ENCODE measurements at places on chromosomes 7 and 10.

- DNase-seq: no peak
Measured at GRCh38 chr7:22610951-22611757, 111.2 kb upstream of the STEAP1B start.

- no peak for DNase-seq
Measured at GRCh38 chr10:9869205-9869604, 1148.5 kb upstream of the CELF2 start.

DNA sequence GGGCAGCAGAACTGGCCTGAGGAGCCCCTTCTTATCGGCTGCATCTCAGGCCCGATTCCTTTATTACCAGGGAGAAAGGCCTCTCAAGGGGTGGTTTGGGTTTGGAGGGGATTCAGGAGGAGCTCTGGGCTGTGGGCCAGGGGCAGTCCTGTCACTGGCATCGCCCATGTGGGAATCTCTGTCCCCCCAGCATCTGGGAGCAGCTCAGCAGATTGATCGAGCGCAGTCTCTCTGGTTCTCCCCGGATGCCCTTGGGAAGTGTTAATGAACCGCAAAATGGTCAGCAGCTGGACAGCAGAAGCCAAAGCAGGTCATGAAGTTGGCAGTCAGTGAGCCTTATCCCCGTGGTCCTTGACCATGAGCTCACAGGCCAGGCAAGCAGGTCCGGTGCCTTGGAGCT lies 104.4 kb upstream of the ANLN start:
- DNase-seq: no peak

DNA sequence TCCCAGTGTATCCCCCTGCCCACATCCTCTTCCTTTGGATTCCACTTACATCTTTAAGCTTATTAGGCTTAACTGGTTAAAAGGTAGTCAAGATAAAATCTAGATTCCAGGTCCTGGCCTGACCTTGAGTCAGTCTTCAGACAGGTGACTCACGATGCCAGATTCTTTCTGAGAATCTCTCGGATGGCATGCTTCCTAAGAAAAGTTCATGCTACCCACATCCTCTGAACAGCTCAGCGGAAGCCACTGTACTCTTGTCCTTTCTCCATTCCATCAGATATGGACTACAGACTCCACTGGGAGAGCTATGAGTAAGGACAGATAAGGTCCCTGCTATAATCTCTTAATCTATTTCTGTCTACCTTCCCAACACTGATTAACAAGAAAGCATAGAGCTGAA lies 43.4 kb downstream of the DNMBP start:
- DNase-seq: no peak

DNA sequence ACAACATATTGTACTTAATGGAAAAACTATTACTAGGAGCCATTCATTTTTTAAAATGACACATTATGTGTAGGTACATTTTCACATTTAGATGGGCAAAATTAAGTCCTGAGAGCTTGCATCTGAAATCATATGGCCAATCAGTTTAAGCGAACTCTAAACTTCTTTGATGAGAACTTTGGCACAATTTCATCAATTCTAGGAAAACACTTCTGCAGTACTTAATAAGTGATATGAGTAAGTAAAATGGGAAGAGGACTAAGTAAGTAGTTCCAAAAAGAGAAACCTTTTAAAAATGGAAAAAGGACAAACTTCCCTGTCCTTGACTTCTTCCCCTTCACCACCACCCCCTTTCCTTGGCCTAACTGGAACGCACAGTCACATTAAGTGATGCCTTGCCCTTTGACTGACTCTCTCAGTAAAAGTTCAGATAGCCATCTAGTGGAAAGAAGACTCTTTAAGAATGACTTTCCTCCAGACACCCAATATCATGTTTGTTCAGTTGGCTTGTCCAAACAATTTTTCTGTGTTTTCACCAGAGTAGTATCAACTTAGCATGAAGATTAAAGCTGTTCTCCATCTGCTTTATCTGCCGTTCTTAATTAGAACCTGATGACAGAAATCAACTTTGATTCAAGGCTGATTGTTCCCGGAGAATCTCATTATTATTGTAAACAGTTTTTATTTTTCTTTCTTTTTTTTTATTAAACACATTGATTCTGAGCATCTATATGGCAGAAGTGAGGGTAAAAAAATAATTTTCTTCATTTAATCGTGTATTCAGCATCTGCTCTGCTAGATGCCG lies 45.1 kb downstream of the CNNM2 start:
- no peak for DNase-seq

DNA sequence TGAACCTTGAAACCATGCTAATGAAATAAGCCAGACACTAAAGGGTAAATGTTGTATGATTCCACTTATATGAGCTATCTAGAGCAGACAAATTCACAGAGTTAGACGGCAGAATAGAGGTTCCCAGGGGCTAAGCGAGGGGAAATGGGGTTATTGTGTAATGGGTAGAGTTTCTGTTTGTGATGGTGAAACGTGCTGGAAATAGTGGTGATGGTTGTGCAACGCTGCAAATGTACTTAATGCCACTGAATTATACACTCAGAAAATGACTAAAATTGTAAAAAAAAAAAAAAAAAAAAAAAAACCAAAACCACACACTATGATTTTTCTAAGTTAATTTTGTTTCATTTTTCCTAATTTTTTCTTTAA lies 30.0 kb downstream of the SFXN4 start:
- no peak for DNase-seq

- no peak for DNase-seq
Measured at GRCh38 chr10:88545359-88545758, 37.8 kb downstream of the RNLS start.

GRCh38 chr10:130809761-130810515 lies 501.6 kb downstream of the TCERG1L start:
- no peak for DNase-seq

- DNase-seq: no peak
Measured at GRCh38 chr7:141550386-141551093, 670 bp upstream of the AGK start.

GRCh38 chr10:11249808-11250195 lies 232.1 kb downstream of the CELF2 start:
- DNase-seq: no peak

- no peak for DNase-seq
Measured at GRCh38 chr7:79741684-79742083, 288.2 kb upstream of the MAGI2 start.

GRCh38 chr10:103854686-103855391 lies 537 bp downstream of the SH3PXD2A start:
- DNase-seq: no peak

- no peak for DNase-seq
Measured at GRCh38 chr10:121385136-121385535, 213.1 kb downstream of the FGFR2 start.

DNA sequence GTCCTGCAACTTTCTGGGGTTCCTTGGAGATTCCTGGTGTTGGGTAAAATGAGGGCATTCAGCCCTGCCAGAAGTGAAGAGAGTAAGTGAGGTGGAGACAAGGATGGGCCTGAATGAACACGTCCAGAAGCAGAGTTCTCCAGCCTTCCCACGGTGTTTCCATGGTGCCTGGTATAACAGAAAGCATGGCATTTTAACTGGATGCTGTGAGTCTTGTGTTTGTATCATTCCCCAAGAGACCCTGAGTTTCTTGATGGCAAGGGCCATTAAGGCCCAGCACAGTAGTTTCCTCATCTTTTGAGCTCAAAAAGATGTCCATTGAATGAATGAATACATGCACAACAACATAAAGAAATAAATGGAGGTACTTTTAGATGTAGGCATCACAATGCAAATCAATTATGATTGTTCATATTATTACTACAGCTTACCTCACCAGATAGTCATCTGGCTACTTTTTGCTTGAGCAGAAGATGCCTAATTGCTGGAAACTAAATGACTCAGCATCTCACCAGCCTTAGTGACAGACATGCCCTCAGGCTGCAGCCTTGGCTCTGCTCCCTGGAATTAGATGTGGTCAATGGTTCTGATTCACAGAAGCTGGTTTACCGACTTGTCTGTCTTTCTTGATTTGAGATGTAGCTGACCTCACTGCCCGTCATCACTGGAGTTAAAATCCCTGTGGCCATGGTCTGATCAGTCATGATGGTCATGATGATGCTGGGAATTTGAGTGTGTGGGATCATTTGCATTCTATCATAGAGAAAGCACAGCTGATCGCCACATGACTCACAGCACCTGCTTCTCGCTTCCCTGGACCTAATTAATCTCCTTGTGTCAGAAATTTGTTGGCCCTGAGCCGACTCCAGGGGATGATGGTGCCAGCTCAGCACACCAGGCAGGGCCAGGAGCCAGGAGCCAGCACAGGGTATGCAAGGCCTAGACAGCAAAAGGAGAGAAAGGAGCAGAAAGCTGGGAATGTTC lies 83.9 kb downstream of the CXCL12 start:
- no peak for DNase-seq

DNA sequence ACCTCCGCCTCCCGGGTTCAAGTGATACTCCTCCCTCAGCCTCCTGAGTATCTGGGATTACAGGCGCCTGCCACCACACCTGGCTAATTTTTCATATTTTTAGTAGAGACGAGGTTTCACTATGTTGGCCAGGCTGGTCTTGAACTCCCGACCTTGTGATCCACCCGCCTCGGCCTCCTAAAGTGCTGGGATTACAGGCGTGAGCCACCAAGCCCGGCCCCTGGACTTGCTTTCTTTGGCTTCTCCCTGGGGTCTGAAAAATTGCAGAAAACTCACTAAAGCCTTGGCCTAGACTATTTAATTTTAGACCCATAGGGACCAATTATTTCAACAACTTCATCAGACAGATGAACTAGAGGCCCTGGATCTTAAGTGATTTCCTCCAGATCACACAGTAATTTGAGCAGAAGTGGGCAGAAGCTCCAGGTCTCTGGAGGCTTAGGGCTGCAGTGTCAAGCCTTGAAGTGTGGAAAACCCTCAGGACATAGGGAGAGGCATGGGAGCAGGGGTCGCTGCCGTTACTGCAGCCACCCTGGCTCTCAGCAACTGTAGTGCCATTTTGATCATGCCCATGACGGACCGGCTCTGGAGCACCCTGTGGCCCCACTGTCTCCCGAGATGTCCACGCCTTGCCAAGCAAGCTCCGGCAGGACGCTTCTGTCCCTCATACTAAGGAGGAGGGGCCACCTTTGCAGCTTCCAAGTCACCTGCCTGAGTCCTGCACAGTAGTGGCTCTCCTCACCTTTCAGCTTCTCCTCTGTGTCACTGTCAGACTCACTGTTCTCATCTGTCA lies 72.4 kb downstream of the DENND2A start:
- no peak for DNase-seq

DNA sequence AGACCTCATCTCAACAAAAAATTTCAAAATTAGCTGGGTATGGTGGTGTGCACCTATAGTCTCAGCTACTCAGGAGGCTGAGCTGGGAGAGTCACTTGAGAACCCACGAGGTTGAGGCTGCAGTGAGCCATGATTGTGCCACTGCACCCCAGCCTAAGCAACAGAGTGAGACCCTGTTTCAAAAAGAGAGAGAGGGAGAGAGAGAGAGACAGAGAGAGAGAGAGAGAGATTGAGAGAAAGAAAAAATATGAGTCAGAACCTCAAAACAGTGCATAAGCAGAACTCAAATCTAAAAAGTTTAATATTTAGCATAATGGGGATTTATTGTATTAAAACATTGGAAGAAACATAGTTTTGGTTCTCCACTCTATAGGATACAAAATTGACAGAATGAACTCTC lies 17.5 kb upstream of the OTUD1 start:
- DNase-seq: no peak

DNA sequence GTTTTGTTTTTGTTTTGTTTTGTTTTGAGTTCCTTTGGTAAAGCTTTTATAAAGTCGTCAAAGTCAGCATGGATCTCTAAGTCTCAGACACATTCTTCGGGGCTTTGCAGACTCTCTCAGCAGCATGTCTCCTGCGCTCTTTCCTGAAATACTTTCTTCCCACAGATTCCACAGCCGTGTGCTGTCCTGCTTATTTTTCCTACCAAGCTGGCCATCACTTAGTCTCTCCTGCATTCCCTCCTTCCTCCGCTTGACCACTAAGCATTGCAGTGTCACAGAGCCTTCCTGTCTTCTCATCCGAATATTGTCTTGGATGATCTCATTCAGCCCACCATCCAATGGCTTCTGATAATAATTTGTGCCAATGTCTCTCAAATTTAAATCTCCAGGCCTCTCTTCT lies 434.3 kb upstream of the C7orf33 start:
- no peak for DNase-seq

DNA sequence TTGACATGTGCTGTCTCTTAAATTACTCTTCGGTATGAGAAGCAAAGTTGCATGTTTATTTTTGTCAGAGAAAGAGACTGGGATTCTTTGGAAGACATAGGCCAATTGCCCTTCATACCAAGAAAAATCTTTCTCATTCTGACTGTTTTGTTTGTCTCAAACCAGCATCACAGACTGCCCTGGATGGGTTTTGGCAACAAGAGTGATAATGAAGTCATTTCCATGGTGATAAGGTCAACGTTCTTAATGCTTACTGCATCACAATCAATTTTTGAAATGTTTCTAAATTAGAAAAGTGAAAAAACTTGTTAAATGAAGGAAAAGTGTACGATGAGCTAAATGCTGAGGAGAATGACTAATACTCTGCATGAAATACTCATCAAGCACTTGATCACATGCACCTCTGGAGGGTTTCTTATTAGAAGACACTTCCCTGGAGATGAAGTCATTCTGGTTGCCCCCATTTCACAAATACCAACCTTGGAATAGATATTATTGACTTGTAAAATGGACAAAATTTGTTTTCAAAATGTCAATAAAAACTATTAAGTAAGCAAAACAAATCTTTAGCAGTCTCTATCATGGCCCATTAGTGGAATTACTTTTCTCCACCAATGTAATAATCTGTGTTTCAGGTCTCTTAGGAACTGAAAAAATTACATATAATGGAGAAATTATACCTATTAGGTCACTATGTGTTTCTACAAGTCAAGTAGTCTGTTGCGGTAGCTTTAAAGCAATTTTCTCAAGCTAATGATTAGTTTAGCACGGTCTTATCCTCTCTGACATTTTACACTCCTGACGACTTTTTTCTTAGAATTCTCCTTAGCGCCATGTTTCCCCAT lies 19.9 kb upstream of the SEC61G start:
- DNase-seq: no peak

- DNase-seq: no peak
Measured at GRCh38 chr7:100102950-100103840, 1.8 kb downstream of the AP4M1 start.

DNA sequence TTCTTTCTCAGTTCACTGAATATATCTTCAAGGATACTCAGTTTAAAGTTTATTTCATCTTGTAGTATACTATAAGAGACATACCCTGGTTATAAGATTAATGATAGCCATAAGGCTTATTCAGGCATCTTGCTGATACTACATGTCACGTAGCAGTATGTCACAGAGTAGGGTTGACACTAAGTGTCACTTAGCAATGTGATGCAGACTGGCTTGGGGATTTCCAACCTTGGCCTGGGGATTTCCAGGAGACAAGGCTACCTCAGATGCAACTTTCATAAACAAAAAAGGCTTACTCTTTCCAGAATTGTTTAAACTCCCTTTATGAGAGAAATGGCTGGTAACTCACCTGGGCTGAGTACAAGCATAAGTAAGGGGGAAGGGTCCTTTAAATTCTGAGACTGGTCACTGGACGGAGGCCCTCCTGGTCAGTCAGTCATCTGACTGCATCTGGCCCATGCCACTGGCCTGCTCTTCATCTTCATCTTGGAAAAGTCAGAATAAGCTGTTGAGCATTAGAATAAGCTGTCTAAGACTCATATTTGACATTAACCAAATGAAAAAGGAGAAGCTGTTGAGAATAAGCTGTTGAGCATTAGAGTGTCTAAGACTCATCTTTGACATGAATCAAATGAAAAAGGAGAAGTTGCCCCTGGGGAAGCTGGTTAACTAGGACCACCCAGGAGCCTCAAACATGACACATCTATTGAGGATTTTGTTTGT lies 9.5 kb downstream of the SLC13A1 start:
- DNase-seq: no peak

- DNase-seq: no peak
Measured at GRCh38 chr10:110335314-110336064, 30.8 kb upstream of the SMNDC1 start.

Data from left forelimb (tissue), 1 donor.